ENCODE measurements at places on chromosomes 2 and 18.

GRCh38 chr18:45785134-45785533, 40.3 kb upstream of the SIGLEC15 start:
- DNase-seq: no peak

GRCh38 chr2:10452312-10452711, 4.2 kb upstream of the ODC1 start:
- DNase-seq: peak; percentile 58

DNA sequence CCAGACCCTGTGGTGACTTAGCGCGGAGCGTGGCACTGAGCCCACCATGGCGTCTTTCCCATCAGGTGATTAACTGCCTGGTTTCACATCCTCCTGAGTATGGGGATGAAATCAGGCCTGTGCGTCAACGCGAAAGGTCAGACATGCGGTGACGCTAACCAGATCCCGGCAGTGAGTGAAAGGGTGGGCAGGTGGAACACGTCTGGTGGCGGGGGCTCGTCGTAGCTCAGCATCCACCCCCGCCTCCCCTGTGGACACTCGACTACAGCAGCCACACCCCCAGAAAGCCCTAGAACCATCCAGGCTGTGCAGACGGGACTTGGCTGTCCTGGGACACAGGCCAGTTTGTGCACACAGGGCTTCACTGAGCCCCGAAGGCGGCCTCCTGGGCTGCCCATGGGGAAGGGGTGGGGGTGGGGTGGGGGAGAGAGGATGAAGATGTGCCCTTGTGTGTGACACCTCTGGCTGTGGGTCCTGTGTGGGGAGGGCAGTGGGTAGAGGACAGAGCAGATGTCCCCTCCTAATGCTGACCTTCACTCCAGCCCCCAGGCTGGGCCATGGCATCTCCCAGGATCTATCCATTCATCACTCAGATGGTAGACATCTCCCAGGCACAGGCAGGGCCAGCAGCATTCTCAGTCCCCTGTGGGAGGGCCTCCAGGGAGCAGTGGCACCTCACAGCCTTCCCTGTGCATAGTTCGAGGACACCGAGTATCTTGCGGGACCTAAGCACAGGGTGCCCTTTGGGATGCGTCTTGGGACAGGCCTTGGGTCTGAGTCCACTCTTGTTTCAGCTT, 27.5 kb downstream of the RAMP1 start:
- DNase-seq: no peak

DNA sequence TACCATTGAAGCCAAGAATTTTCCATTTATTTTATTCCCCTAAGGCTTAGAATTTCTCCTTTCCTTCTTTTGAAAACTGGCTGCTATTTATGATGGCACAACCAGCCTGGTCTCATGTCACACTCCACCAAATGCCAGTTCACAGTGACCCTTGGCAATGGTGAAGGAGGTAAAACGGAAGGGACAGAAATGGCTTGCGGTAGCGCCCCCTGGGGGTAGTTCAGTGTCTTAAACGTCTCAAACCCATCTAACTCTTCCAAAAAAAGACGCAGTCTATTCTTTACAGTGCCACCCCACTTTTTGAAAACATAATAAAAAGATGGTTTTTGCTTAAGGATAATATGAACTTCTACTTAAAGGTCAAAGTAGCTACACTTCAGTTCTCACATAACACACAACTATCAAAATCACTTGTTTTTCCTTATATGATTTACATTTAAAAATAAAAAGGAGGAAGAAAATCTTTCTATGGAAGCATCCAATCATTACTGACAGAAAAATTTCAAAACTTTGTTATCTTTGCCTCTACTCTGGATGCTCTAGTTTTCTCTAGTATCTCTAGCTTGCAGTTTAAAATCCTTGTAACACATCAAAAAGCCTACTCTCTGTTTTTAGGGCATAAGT, 28.0 kb downstream of the PNO1 start:
- DNase-seq: peak; percentile 31
